Tongue (tissue), 3 donors: ENCODE measurements at places on chromosomes 6 and 20.
A peak's percentile ranks its signal among the peaks of the same experiment; 100 is the strongest.

DNA sequence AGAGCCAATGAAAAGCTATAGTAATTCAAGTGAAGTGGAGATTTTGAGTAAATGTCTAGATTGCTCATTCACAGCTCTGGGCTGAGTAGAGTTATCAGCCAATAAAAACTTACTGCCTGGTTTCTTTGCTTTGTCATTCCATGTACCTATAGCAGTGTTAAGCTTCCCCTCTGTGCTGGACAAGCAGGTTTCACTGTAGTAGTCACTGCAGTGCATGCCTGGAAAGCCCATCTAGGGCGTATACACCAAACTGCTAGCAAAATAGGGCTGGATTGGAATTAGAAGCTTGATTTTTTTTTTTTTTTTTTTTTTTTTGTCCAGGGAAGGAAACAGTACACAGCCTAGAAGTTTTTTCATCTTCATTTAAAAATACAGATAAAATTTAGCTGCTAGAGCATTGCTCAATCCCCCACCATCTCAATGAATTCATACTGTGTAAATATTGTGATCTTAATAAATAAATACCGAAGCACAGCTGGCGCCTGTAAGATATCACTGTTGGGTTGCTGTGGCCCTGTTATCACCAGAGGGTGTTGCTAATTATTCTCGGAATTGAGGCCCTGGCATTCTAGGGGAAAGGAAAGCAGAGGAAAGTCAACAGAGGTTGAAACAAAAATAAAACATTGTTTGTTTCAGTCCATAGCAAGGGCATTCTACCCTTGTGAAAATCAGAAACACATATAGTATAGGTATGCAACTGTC, 968.5 kb upstream of the GJE1 start:
- DNase-seq: no peak

DNA sequence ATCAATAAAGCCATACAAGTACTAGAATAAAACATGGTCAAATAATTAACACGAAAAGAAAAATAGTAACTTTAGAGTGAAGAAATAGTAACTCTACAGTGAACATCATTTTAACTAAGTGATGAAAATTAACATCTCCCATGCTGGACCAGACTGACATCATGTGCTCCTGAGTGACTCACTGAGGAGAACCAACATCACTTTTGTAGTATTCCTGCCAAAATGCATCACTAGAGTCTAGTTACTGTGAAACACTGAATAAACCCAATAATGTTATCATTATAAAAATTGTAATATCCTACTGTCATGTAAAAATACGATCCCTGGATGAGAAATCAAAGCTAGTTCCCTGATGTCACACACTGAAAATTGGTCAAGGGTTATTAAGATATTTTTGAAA, 361.3 kb downstream of the CD109 start:
- DNase-seq: no peak

GRCh38 chr6:34239893-34240292, 3.2 kb downstream of the HMGA1 start:
- no peak for DNase-seq

DNA sequence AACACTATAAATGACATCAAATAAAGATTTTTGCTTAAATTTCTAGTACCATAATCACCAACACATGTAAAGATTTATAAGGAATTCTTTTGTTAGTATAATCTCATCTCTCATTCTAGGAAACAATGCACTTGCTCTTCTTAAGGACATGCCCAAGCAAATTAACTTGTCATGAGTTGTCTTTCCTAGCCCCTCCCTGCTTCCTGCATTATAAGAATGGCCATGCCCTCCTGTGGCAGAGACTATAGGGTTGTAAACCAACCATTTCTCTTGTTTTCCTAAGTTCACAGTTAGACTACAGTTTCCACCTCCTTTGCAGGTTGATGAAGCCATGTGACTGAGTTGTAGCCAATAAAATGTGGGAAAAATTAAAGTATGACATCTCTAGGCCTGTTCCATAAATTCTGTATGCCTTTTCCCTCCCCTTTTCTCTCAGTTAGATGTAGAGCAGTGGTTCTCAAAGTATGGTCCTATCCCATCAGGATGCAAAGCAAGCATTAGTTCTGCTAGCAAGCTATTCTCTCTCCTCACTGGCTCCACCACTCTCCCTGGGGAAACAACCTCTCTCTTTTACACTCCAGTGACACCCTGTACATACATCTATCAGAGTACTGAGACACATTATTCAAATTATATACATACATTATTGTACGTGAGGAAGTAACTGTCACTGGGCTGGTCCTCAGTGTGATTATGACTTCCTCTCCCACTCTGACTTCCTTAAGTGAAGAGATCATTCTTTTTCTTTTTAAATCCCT, 295.0 kb downstream of the PKHD1 start:
- no peak for DNase-seq

- DNase-seq: no peak
These were observed 96.3 kb upstream of the ZBTB24 start for GRCh38 chr6:109579361-109579760.

DNA sequence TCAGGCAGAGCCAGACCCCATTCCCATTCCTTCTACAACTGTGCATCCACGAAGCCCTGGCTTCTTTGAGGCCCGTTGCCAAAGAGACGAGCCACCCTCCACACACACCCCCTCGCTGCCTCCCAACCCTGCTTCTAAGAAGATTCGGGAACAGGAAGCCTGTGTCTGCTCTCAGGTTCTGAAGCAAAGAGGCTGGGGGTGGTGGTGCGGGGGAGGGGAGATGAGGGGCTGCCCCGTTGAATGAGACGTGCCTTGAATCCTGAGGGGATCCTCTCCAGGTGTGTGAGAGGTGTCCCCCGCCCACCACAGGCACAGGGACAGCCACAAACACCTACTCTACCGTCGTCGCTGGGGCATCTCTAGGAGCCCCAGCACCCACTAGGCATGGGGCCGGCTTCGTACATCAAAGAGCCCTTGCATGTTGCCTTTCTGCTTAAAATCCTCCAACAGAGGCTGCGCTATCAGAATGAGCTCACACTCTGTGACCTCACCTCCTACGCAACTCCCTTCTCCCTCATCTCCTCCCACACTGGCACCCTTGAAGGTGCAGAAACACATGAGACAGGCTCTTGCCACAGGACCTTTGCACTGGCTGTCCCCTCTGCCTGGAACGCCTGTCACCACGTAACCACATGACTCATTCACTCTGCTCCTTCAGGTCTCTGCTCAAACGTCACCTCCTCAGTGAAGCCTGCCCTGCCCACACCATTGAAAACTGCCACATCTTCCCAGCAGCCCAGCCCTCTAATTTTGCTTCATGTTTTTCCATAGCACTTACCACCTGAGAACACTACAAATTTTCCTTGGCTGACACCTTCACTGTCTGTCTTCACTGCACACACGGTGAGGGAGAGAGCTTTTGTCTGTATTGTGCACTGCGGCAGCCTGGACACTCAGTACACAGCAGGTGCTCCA, 58.5 kb downstream of the PREX1 start:
- DNase-seq: no peak

GRCh38 chr20:62792182-62792939, 3.9 kb upstream of the MRGBP start:
- DNase-seq: no peak

DNA sequence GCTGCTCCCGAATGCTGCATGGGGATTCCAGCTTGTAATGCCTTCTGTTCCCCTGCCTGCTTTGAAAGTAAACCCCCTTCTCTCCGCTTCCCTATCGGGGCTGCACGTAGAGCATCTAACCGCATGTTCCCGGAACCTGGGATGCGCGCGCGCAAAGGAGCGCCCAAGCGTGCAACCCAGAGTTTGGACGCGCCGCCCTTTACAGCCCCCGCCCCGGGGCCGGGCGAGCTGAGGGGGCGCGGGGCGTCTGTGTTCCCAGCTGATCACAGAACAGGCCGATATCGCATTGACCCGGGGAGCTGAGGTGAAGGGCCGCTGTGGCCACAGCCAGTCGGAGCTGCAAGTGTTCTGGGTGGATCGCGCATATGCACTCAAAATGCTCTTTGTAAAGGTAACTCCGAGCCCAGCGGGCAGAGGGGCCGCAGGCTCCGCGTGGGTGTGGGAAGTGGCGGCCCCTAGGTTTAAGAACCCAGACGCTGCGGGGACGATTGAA, 1.4 kb downstream of the LAMP5 start:
- no peak for DNase-seq

DNA sequence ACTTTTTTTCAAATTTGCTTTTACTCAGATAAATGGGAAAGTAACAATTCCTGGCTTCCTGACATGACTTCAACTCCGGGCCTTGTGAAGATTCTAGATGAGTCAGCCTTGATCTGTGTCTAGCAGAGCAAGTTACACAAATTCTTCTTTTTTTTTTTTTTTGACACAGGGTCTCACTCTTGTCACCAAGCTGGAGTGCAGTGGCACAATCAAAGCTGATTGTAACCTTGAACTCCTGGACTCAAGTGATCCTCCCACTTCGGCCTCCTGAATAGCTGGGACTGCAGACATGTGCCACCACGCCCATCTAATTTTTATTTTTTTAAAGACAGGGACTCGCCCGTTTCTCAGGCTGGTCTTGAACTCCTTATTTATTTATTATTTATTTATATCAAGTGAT, 7.3 kb upstream of the ARHGAP18 start:
- no peak for DNase-seq

GRCh38 chr20:10747019-10747418, 73.2 kb upstream of the JAG1 start:
- peak; percentile 50 for DNase-seq

- no peak for DNase-seq
These were observed 42.7 kb downstream of the PRL start for GRCh38 chr6:22253955-22254655.

GRCh38 chr20:24762371-24762770, 186.7 kb upstream of the CST7 start:
- DNase-seq: no peak

DNA sequence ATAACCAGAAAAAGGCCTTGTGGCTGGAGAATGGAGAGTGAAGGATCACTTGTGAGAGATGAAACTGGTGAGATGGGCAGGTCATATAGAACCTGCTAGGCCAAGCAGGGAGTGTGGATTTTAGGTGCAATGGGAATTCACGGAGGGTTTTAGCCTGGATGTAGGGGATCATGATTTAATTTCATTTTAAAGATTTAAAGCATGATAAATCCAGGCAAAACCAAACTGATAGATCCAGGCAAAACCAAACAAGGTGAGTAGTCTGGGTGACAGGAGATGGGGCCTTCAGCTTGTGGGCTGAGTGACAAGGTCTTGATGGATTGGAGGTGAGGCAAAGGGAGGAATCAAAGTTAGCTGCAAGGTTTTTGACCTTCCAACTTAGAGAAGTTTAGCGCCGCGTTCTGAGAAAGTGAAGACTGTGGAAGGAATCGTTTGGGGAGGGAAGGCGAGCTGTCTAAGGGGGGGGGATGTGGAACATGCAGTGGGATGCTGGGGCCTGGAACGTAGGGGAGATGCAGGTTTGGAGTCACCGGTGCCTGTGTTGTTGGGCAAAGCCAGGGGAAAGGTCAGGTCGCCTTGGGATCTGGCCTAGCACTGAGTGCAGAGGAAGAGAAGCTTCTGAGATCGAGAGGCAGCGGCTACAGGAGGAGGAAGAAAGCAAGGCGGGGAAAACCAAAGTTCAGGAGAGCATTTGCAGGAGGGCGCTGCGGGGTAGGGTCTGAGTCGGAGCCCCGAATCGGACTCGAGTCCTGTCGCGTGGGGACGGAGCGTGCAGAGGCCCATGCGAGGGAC, 1.3 kb upstream of the PLCG1 start:
- no peak for DNase-seq

- DNase-seq: peak; percentile 10
These were observed 50.1 kb downstream of the HDDC2 start for GRCh38 chr6:125251516-125252220.

DNA sequence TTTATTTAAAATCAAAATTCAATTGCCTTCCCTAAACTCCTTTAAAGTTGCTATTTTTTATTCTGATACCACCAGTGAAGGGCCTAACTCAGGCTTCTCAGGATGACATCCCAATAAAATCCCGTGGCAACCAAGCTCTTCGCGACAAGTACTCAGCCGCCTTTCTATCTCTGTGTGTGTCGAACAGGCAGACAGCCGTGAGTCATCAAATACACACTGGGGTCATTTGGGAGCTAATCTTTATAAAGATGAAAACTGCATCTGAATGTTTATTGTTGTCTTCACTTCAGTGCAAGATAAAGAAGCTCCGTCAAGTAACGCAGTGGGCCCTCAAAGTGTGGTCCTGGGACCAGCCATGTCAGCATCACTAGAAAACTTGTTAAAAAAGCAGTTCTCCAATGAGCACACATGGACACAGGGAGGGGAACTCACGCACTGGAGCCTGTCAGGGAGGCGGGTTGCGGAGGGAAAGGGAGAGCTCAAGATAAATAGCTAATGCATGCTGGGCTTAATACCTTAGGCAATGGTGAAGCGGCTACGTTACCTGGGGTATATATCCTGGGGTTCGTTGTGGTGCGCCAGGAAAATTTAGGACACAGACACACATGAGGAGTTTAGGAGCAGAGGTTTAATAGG, 119.3 kb downstream of the RNF144B start:
- no peak for DNase-seq

GRCh38 chr20:52896348-52896747, 75.8 kb upstream of the TSHZ2 start:
- DNase-seq: no peak

DNA sequence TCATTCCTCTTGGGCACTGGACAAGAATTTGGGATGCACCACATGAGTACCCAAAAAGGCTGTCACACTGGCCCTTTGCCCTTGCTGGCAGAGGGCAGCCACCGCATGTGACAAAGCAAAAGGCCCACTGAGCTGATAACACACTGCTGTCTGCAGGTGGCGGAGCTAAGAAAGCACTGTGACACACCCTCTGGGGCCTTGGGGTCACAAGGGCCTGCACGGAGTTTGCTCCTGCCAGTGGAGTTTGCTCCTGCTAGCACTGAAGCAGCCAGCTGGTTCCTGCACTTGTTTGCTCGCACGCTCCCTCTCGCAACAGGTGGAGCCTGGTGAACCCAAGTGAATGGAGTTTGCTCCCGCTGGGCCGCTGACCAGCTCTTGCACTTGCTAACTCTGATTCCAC, 132.6 kb downstream of the LCA5 start:
- peak; percentile 38 for DNase-seq

GRCh38 chr6:26089272-26089671, 2.0 kb downstream of the HFE start:
- peak; percentile 59 for DNase-seq

- peak; percentile 14 for DNase-seq
These were observed 320.1 kb upstream of the FKBP1C start for GRCh38 chr6:62891065-62891647.

GRCh38 chr20:25126204-25127029, 44.5 kb upstream of the VSX1 start:
- no peak for DNase-seq

DNA sequence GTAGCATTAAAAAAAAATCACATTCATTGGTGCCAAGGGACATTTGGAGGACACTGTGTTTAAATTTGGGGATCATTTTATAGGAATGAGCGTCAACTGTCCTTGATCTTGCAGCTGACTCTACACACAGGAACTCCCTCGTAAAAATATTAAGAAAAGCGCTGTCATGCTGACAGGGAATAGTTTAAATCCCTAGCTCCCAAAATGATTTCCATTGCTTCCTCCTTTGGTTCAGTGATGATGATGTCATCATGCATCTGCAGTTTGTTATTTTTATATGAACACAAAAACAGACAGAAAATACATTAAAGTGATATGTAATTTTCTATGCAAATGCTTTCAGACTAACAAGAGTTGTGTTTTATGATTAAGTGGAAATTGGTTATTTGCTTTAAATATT, 275.6 kb downstream of the BTBD9 start:
- peak; percentile 72 for DNase-seq

GRCh38 chr6:148382861-148383260, 40.2 kb downstream of the SASH1 start:
- DNase-seq: no peak
